ENCODE measurements at places on chromosomes 6 and 20. TPM values are rescaled to one million over a fixed set of nuclear protein-coding genes. Genes with fewer than 3 reads are reported as not detected.

- peaks cover 4% of the 10 kb centered on the region for H3K4me1 ChIP-seq
- DNase-seq = peak; percentile 28
- H3K27ac ChIP-seq = no peak overlapping the region
- H3K4me3 ChIP-seq = peak overlapping the region; percentile 12
These were observed 22.7 kb upstream of the FRMD1 start for GRCh38 chr6:168101590-168102314.

DNA sequence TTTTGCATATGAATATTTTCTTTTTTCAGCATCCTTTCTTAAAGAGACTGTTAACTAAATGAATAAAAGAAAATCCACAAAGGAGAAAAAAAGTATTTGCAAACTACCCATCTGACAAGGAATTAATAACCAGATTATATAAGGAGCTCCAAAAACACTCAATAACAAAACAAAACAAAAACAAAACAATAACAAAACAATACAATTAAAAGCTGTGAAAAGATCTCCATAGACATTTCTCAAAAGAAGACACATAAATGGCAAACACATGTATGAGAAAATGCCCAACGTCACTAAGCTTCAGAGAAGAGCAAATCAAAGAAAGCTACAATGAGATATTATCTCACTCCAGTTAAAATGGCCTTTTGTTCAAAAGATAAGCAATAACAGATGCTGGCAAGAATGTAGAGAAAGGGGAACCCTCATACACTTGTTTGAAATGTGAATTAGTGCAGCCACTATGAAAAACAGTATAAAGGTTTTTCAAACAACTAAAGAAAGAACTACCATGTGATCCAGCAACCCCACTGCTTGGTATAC lies 1310.0 kb upstream of the EYS start:
- H3K4me1 ChIP-seq = no peaks in the 10 kb centered on the region
- H3K27ac ChIP-seq = no peak overlapping the region
- H3K36me3 ChIP-seq = no peaks in the 10 kb centered on the region
- no peak for DNase-seq

GRCh38 chr20:34703061-34703423 lies 1.1 kb upstream of the TP53INP2 start:
- H3K36me3 ChIP-seq = no peaks in the 10 kb centered on the region
- H3K4me3 ChIP-seq = no peak overlapping the region
- no peaks in the 10 kb centered on the region for H3K27me3 ChIP-seq

UNC5CL gene
- total RNA-seq = 2.5 TPM

GRCh38 chr20:3515379-3516170 lies 44.8 kb downstream of the ATRN start:
- H3K36me3 ChIP-seq = no peaks in the 10 kb centered on the region
- no peak overlapping the region for H3K4me3 ChIP-seq
- DNase-seq = peak; percentile 37
- H3K27ac ChIP-seq = no peak overlapping the region
- H3K4me1 ChIP-seq = peaks cover 6% of the 10 kb centered on the region

LPA gene
- 1.1 TPM for total RNA-seq

DNA sequence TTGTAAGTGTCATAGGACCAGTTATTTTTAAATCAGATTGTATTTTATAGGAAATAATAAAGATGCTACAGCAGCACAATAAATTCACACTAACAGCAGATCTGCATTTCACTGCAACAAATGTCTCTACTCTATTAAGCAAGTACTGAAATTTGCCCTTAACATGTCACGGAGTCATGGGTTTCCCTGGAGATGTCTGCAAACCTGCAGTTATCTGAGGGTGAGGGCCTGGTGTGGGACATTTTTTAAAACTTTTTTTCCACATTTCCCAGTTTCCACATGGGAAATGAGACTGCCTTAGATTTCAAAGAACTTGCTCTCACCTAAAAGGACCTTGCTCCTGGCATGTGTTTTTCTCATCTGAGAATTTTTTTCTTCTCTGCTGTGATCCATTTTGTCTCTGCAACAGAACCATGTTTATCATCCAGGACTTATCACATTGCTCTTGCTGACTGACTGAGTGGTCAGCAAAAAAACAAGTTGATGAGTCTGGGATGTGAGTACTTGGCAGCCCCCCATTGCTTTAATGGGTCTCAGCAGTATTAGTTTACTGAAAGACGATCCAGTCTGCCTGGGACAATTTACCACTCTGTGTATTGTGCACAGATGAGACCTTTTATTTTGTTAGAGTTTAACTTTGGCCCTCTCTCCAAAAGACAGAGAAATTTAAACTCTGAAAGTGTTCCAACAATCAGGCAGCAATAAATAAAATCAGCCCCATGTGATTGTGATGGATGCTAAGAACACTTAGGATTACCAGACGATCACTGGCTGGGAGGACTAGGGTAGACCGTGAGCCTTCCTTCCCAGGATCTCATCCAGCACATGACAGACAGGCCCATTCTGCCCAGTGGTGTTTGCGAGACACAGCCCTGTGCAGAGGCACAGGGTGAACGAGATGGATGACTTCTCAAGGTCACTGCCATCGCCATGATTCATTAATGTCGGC lies 268.8 kb downstream of the BTBD9 start:
- no peak overlapping the region for H3K4me3 ChIP-seq
- peak overlapping the region; percentile 23 for H3K27ac ChIP-seq
- H3K27me3 ChIP-seq = no peaks in the 10 kb centered on the region

HLA-DQA1 gene
- 135 TPM for total RNA-seq

DNA sequence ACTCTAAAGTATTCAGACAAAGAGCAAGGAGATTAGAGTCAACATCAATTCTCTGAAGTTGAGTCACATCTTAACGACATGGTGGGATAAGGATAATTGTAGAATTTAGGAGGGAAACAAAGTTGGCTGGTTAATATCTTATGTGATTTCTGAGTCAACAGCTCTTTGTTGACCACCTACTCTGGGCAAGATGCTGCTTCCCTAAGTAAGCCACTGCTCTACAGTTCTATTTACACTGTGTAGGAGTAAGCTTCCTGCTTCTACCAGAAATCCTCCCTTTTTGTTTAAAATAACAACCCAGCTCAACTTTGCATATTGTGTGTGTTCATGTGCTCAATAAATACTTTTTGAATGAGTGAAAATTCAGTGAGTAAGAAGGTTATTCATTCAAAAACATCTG lies 3.1 kb downstream of the HS3ST5 start:
- peaks cover 26% of the 10 kb centered on the region for H3K27me3 ChIP-seq
- H3K36me3 ChIP-seq = no peaks in the 10 kb centered on the region
- DNase-seq = no peak
- no peak overlapping the region for H3K4me3 ChIP-seq
- no peak overlapping the region for H3K27ac ChIP-seq

- peak overlapping the region; percentile 51 for H3K27ac ChIP-seq
- peaks cover 7% of the 10 kb centered on the region for H3K36me3 ChIP-seq
- H3K4me1 ChIP-seq = no peaks in the 10 kb centered on the region
- no peak overlapping the region for H3K4me3 ChIP-seq
- no peaks in the 10 kb centered on the region for H3K27me3 ChIP-seq
These were observed 42.6 kb downstream of the UQCC2 start for GRCh38 chr6:33668914-33669313.

DNA sequence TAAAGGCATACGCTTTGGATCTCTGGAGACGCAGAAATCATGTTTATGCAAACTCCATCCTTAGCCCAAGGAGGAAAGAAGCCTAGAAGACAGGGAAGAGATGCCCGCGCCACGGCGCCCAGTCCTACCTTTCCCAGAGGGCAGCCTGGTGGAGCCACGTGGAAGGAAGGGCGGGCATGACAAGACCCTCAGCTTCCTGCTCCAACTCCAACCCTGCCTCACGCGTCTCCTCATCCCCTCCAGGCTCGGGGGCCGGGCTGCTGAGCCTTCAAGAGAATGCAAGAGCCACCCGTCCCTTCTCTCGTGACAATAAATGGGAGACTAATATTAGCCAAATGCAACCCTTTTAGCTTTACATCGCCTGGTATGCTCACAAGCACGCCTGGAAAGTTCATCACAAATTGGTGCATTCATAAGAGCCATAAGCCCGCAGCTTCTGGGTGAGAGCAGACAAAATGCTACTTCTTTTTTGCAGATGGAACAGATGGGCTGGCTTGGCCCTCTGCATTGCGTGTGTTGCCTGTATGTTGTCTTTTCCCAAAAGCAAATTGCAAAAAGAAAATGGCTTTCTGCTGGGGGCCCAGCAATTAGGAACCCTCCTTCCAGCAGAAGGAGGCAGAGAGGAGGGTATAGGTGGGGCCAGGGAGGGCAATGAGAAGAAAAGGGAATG lies 8.2 kb upstream of the NTSR1 start:
- no peaks in the 10 kb centered on the region for H3K4me1 ChIP-seq
- H3K36me3 ChIP-seq = no peaks in the 10 kb centered on the region

CITED2 gene
- 154 TPM for total RNA-seq

- H3K4me1 ChIP-seq = no peaks in the 10 kb centered on the region
- DNase-seq = no peak
- no peaks in the 10 kb centered on the region for H3K27me3 ChIP-seq
- H3K27ac ChIP-seq = no peak overlapping the region
- H3K36me3 ChIP-seq = no peaks in the 10 kb centered on the region
- no peak overlapping the region for H3K4me3 ChIP-seq
These were observed 556.8 kb upstream of the PTCHD4 start for GRCh38 chr6:48667797-48668196.

DNA sequence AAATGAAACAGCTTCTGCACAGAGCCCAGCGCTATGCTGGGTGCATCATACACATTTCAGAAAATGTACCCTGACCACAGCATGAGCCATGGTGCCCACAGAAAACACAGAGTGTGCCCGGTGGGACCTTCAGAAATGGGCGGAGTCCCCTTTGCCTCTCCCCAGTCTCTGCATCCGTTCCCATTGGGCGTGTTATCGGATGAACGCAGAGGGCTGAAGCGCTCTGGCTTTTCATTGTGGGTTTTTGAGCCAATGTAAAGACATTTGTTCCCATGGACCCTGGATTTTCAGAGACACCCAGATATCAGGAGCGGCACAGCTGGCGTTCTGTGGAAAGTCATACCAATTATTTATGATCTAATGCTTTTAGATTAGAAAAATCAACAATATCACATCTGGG lies 99.8 kb downstream of the DACT2 start:
- no peaks in the 10 kb centered on the region for H3K27me3 ChIP-seq
- H3K27ac ChIP-seq = no peak overlapping the region
- DNase-seq = no peak
- no peaks in the 10 kb centered on the region for H3K36me3 ChIP-seq

DNA sequence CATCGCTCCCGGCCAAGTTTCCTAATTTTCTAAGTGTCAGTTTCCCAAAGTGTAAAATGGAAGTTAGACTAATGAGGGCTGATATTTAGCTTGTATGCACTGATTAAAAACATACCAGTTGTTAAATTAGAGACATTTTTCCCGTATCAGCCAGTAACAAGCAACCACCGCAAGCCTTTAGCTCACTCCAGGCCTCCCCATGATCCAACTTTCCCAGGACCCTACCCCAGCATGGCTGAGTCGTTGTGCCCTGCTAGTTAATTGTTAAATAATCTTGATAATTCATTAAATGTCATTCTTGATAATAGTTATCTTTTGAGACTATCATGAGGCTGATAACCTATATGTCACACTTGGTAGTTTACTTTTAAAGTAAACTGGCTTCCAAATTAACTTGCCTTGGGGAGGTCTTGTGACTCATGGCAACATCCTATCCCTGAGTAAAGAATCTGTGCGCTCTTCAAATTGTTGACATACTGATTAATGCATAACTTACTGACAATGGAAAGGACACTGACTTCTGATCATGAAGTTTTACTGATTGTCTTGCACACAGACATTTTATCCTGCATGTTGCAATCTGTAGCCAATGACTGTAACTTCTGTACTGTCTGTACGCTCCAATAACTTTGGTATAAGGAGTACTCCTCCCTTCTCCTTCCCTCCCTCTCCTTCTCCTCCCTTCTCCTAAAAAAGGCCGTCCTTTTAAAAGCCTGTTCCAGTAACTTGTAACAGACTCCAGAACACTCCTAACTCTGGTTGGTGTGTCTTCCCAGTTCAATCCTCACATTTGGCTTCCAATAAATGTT lies 6.3 kb upstream of the GTF3C6 start:
- DNase-seq = peak; percentile 14
- no peak overlapping the region for H3K27ac ChIP-seq
- H3K36me3 ChIP-seq = no peaks in the 10 kb centered on the region
- H3K27me3 ChIP-seq = no peaks in the 10 kb centered on the region

ARMH2 gene
- total RNA-seq = 1.5 TPM

DNA sequence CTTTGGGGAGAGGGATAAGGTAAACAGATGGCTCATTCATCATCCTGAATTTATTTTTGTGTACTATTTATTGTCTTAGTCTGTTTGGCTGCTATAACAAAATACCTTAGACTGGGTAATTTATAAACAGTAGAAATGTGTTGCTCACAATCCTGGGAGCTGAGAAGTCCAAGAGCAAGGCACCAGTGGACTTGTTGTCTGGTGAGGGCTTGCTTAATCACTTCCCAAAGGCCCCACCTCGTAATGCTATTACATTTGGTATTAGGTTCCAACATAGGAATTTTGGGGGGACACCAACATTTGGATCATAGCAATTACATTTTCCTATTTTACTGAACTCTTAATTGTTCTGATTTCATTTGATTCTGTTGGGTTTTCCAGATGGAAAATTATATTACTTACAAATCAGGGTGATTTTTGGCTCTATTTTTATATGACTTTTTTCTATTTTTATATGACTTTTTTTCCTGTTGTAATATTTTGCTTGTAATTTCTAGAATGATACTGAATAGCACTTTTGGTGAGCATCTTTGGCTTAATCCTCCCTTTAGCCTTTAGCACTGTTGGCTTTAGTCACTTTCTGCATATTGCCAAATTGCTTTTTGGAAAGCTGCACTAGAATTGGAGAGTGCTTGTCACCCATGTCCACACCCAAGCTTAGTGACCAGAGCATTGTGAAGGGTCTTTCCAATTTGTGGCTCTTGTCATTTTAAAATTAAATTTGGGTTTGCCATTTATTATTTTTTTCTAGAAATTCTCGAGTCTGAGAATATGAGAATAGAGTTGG lies 43.7 kb upstream of the TULP4 start:
- H3K36me3 ChIP-seq = no peaks in the 10 kb centered on the region
- H3K4me1 ChIP-seq = no peaks in the 10 kb centered on the region

CAPN11 gene
- 0.15 TPM for total RNA-seq

- DNase-seq = no peak
- H3K27me3 ChIP-seq = no peaks in the 10 kb centered on the region
- H3K27ac ChIP-seq = no peak overlapping the region
- H3K4me1 ChIP-seq = no peaks in the 10 kb centered on the region
- H3K4me3 ChIP-seq = no peak overlapping the region
These were observed 16.1 kb upstream of the DOK5 start for GRCh38 chr20:54459279-54459678.

SLC17A3 gene
- total RNA-seq = not detected

SCRT2 gene
- total RNA-seq = not detected
